Left renal cortex interstitium (tissue), 4 donors: ENCODE measurements at places on chromosomes 2 and 18. TPM values are rescaled to one million over a fixed set of nuclear protein-coding genes. Genes with fewer than 3 reads are reported as not detected.

The PARD3B gene
- 31.9 TPM for polyA plus RNA-seq

The CARF gene
- polyA plus RNA-seq, result 11.2 TPM

The LYG1 gene
- polyA plus RNA-seq, result 3.0 TPM

The DNAH6 gene
- polyA plus RNA-seq, result 1.8 TPM

The SKOR2 gene
- 0.03 TPM for polyA plus RNA-seq

DNA sequence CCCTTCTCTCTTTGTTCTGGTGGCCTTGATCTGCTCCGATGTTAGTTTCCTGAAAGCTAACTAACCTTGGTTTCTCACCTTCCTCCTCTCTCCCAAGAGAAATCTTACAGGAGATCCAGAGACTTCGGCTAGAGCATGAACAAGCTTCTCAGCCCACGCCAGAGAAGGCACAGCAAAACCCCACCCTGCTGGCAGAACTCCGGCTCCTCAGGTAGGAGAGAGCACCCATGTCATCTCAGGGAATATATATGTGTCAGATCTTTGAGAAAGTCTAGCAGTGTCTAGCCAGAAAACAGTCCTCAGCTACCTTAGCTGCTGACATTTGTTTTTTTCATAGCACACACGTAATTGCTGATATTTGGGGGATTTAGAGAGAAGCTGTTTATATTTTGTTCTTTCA, 148.1 kb downstream of the DTNA start:
- DNase-seq, result no peak

DNA sequence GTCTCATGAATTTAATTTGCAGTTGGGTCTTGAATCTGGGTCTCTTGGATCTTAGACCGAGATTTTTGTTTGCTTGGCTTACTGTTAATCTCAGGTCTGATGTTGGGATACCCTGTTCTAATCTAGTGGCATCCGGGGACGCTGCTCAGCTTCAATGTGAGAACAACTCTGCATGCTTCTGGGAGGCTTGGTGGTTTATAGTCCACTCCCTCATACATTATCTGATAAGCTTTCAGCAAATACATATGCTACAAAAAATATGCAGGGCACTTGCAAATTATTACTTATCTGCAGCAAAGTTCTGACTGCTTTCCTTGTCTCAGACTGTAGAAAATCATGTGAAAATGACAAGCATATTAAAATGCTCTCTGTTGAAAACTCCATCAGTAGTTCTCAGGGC, 39.4 kb downstream of the RNF144A start:
- DNase-seq, result no peak

- DNase-seq, result no peak
These were observed 1004.4 kb upstream of the CDH2 start for GRCh38 chr18:29181151-29181901.

DNA sequence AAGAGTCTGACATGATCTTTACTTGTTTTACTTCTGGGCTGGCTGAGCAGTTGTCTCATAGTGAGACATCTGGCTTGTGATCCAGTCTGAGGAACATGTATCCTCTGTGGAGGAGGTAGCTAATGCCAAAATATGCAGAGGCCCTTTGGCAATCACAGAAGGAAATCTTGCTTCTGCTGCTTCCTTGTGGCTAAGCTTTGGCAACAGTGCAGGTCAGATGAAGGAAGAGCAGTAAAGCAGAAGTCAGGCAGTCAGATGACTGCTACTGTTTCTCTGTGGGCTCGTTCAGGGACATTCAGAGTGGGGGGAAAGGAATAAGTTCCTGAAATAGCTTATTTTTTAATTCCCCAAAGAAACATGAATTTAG, 22.3 kb downstream of the DOK1 start:
- no peak for DNase-seq

DNA sequence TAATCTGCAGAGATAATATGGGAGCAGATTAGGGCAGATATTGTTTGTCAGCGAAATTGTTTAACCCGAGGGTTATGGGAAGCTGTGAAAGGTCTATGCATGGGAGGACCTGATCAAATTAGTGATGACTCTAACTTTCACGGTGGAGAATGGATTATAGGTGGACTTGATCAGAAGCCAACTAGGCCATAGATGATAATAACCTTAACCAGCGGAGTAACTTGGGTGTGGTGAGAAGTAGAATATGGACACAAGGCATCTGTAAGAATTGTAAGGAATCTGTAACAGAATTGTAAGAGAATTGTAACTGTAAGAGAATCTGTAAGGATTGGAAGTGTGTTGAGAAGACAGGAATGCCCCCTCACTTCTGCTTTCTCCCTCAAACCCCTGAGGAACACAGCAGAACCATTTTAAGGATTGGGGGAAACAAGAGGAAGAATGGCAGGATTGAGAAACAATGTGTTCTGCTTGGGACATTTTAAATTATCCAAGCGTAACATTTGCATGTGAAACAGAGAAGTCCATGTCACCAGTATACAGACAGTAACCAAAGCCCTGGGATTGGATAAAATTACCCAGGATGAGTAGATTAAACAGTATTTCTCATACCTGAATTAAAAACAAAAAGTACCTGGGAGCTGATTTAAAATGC, 14.9 kb upstream of the SLC39A10 start:
- no peak for DNase-seq

DNA sequence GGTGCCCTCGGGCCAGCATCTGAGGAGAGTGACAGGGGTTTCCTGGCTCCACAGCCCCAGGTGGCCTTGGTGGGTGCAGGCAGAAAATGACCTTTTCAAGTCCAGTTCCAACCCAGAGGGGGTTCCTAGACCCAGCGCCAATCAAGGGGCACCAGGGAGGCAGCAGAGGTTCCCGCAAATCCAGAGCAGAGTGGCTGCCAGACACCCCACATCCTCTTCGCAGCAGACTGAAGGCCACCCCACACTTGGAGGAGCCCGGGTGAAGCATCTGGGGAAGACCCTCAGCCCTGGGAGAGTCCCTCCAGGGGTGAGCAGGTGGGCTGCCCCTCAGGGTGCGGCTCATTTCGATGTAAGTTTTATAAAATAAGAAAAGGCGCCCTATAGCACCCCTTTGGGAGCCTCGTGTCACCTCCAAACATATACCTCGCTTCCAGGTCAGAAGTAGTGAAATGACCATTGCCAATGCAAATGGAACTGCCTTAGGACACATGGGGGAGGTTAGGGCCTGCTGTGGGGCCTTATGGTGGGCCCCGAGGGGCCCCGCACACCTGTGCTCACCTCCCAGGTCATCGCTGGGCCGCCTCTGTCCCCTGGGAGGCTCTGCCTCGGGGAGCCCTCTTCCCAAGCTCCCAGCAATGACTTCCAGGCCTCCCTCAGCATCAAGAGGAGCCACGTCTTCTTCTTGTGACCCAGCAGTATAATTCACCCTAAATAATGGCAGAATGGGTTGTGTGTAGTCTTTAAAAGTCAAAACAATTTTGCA, 11.0 kb downstream of the RTP5 start:
- DNase-seq, result no peak

- DNase-seq, result no peak
These were observed 102.8 kb upstream of the CERS6 start for GRCh38 chr2:168353251-168353650.

DNA sequence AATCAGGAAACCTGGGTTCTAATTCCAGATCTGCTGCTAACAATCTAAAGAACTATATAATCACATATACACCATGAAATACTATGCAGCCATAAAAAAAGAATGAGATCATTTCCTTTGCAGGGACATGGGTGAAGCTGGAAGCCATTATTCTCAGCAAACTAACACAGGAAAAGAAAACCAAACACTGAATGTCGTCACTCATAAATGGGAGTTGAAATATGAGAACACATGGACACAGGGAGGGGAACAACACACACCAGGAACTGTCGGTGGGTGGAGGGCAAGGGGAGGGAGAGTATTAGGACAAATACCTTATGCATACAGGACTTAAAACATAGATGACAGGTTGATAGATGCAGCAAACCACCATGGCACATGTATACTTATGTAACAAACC, 33.2 kb downstream of the CDH2 start:
- DNase-seq, result no peak

DNA sequence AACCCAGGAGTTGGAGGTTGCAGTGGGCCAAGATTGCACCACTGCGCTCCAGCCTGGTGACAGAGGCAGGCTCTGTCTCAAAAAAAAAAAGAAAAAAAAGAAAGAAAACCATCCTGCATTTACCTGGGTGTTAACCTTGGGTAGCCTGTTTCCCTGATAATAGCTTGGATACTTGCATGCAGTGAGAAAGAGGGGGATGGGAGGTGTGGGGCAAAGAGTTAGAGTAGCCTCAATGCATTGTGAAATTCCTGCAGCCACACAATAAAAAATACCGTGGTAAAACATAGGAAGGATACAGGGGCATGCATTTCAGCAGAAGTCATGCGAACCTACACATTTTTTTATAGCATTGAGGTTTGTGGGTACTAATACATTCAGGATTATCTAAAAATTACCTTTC, 76.6 kb upstream of the ZNF516 start:
- DNase-seq, result no peak

DNA sequence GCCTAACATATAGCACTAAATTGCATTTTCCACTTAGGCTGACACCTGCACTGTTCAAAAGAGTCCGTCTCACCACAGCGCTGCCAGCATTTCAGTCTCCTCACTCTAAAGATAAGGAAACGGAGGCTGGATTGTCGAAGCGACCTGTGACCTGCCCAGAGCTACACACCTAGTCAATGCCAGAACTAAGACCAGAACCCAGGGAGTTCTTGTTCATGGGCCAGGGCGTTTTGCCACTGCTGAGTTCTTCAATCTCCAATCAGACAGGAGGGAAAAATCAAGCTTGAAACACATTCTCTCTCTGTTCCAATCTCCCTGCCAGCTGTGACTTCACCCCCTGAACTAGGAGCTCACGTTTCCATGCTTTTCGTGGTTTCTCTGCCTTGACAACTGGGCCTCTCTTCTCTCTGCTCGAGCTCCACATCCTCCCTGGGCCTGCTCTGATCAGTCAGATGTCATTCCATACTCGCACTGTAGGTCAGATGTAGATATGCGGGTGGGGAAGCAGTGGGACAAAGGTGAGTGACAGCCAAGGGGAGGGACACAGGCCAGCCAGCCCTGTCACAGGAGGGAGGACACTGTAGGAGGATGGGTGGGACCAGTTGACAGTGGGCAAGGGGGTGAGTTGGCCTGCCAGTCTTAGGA, 221.1 kb upstream of the SMAD2 start:
- DNase-seq, result no peak

DNA sequence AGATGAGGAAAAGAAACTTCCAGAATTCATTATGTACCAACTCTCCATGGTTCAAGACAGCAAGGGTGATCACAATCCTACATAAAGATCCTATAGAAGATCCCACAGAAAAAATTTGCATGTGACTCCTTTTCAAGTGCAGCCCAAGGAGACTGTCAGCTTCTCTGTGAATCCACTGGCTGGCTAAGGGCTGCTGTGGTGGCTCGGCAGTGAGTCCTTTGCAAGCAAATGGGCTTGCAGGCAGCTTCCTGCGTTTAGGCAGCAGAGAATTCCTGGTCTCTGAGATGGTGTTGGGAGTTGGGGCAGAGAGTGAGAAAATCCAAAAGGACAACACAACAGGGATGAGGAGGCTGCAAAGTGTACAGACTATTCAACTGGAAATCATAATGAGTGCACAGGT, 43.4 kb downstream of the NABP1 start:
- DNase-seq, result no peak

GRCh38 chr2:68790600-68790999, 56.0 kb downstream of the ARHGAP25 start:
- DNase-seq, result no peak

GRCh38 chr2:95345563-95346230, 48.5 kb downstream of the KCNIP3 start:
- peak; percentile 59 for DNase-seq

GRCh38 chr2:88131201-88131998, 3.5 kb upstream of the FABP1 start:
- DNase-seq, result no peak
